Fibroblast of villous mesenchyme (primary cell): ENCODE measurements at places on chromosomes 2 and 18. TPM values are rescaled to one million over a fixed set of nuclear protein-coding genes. Genes with fewer than 3 reads are reported as not detected.

Gene GPR17
- not detected in 2 replicates for total RNA-seq

Gene OR6B2
- not detected in 2 replicates for total RNA-seq

Gene INHA
- total RNA-seq: 0.43 and 0.64 TPM in 2 replicates

Gene TGOLN2
- total RNA-seq: 119 and 131 TPM in 2 replicates

Gene ABCG5
- not detected in 2 replicates for total RNA-seq

Gene TXNDC2
- total RNA-seq: under 0.01 TPM in 1 of 2 replicates, not detected in the other

Gene RBM43
- total RNA-seq: 4.2 and 4.7 TPM in 2 replicates

Gene CFAP65
- not detected in 2 replicates for total RNA-seq

Gene SIX3
- total RNA-seq: not detected in 2 replicates

Gene EFEMP1
- 22.9 and 65.1 TPM in 2 replicates for total RNA-seq

Gene FER1L5
- 0.64 and 0.86 TPM in 2 replicates for total RNA-seq

Gene KRTCAP3
- not detected in 2 replicates for total RNA-seq

Gene GRB14
- not detected in 2 replicates for total RNA-seq

Gene CCDC88A
- 61.2 and 70.8 TPM in 2 replicates for total RNA-seq
